ENCODE measurements at places on chromosomes 16 and 17.
A peak's percentile ranks its signal among the peaks of the same experiment; 100 is the strongest.

DNA sequence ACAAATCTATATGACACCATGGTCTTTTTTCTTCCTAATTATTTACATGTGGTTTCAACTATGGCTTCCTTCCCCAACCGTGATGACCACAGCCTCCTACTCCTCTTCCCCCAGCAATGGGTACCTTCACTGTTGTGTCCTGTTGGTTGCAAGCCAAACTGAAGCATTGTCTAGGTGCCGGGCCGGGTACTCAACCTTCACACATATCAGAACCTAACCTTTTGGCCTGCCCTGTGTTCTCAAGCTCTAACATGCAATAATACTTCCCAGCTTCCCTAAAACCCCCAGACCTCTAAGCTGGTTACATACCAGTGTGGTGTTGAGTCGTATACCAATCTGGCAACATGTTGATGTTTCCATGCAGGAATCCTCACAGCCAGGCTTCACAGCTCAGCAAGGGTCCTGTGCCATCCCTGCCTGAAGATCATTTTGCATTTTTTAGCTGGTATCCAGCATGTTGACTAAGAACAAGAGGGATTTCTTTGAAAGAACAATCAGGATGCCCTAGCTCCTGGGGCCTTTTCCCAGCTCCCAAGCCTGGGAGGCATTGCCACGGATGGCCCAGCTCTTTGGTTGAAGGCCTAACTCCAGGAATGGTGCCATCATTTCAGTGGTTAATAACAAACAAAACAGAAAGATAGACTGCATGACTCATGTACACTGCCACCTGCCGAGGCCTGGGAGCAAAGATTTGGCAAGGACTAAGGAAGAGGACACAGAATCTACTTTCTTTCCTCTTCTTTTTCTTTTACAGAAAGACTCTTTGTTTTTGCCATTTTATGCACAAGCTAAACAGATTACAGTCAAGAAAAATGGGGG lies 373.7 kb upstream of the SALL1 start:
- no peak for DNase-seq

DNA sequence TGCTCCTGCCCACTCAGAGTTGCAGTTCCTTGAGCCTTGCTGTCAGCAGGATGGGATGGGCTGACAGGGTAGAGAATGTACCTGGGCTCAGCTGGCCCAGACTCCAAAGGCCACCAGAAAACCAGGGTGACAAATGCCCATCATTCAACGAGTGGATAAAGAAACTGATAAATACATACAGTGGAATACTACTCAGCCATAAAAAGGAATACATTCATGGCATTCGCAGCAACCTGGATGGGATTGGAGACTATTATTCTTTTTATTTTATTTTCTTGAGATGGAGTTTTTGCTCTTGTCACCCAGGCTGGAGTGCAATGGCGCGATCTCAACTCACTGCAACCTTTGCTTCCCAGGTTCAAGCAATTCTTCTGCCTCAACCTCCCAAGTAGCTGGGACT lies 19.9 kb downstream of the SGSM2 start:
- DNase-seq, result no peak

- peak; percentile 22 for DNase-seq
These were observed 51.6 kb upstream of the LYRM9 start for GRCh38 chr17:27944546-27945332.

DNA sequence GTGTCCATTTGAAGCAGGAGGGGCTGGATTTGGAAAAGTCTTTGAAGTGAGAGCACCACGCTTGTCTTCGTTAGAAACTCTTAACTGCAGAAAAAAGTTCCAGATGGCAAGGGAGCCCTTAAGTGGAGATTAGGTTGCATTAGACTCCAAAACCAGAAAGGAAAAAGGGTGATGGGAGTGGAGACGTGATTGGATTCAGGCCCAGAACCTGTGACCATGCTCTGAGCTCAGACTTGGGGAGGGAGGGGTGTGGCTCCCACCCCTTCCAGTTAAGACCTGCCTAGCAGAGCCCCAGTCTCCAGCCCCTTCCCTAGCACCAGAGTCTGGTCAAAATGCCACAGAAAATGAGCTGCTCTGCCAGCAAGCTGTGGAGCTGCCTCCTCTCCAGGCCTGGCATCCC lies 6.4 kb upstream of the LGALS9 start:
- DNase-seq, result no peak

DNA sequence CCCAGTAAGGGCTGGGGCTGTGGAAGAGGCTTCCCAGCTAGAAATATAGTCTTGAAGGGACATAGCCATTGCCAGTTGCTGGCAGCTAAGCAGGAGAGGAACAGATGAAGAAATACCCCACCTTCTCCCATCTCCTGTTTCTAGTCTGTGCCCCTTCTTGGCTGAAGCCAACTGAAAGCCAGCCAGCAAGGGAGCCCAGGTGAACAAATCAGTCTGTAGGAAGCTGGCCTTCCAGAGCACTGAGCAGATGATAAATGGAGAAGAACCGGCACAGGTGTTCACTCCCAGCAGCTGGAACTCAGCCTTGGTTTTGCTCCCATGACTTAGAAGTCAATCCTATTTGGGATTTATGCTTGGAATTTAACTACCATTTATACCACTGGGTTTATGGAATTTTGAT lies 69.2 kb upstream of the DHX40 start:
- DNase-seq, result no peak

DNA sequence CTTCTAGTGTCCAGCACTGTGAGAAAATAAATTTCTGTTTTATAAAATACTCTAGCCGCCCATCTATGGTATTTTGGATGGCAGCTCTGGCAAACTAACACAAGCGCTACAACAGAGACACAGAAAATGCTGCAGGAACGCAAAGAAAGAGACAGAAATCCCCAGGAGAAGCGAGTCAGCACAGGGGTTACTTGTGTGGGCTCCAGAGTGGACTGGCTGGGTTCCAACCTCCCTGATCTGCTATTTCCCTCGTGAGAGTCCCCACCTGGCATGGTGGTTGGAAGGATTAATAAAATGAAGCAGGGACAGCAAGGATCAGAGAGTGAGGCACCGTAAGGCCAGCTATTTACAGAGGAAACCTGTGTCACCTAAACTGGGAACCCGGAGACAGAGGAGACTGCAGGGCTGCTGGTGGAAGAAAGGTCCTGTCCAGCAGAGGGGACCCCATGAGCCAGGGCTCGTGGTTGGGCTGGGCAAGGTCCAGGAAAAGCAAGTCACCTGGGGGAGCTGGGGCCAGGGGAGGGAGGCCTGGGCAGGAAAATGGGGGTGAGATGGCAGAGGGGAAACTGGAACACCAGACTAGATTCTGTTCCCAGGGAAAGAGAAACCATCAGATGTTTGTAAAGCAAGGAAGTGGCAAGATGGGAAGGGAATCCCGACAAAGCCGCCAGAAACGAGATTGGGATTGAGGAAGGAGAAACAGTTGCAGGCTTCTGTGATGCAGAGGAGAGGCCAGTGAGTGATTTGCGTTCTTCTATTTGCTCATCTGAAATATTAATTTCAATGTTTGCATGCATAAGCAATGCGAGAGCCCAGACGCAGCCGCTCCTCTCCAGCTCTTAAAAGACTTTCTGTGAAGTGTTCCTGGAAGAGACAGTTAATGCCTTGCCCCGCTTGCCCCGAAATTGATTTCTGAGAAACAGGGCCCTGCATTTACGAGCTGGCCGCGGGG lies 63.0 kb upstream of the TEKT3 start:
- DNase-seq, result no peak

- DNase-seq, result no peak
These were observed 85.6 kb upstream of the RPRML start for GRCh38 chr17:47064684-47065083.

- DNase-seq, result no peak
These were observed 5.7 kb downstream of the TRIM47 start for GRCh38 chr17:75872434-75873351.

DNA sequence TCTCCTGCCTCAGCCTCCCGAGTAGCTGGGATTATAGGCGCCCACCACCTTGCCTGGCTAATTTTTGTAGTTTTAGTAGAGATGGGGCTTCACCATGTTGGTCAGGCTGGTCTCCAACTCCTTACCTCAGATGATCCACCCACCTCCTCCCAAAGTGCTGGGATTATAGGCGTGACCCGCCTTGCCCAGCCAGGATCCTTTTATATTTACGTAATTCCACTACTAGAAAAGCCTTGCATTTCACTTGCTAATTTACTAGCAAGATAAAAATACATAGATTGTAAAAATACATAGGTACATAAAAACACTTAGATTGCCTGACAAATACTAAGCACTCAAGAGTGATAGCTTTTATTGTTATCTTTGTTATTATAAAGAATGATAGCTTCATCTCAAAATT lies 47.5 kb downstream of the GDPD1 start:
- DNase-seq, result no peak

DNA sequence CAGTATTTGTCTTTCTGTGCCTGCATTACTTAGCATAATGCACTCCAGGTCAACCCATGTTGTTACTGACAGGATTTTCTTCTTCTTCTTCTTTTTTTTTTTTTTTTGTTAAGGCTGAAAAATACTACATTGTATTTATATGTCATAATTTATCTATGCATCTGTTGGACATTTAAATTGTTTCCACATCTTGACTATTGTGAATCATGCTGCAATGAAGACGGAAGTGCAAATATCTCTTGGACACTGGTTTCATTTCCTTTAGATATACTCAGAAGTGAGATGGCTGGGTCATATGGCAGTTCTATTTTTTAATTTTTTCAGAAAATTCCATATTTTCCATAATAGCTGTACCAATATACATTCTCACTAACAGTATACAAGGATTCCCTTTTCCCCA lies 272.7 kb upstream of the PMFBP1 start:
- no peak for DNase-seq

- DNase-seq, result no peak
These were observed 49.1 kb downstream of the ZNF778 start for GRCh38 chr16:89266521-89267134.

DNA sequence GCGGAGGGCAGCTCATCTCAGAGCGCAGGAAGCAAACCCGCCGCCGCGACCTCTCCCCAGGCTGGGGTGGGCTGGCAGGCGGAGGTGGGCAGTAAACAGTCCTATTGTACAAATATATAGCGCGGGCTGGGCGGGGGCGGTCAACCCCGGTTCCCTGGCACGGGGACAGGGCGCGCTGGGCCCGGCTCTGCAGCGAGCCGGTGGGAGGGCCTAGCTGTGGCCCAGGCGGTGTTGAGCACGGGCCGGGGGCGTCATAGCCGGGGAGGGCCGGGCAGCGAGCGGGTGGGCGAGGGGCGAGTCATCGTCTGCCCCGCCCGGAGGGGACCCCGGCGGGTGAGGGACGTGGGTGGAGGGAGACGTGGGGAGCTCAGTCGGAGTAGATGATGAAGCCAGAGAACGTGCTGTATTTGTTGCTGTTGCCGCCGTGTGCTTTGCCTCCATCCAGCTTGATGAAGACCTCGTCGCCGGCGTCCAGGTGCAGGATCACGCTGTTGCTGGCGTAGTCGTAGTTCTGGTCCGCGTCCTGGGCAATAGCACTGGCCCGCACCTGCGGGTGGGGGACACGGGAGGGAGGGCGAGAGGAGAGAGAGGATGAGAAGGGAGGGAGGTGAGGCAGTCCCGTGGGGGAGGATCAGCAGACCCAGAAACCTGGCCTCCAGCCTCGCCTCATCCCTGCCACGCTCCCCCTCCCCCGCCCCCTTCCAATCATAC lies 8.1 kb downstream of the C1QL1 start:
- no peak for DNase-seq

GRCh38 chr16:69889295-69889964 lies 61.7 kb upstream of the CLEC18A start:
- DNase-seq, result no peak

- peak; percentile 78 for DNase-seq
These were observed 51.7 kb upstream of the MTSS2 start for GRCh38 chr16:70737377-70738082.

- peak; percentile 4 for DNase-seq
These were observed 171.7 kb downstream of the ZFHX3 start for GRCh38 chr16:72876221-72876620.

GRCh38 chr17:6473128-6473767 lies 29.0 kb downstream of the PIMREG start:
- no peak for DNase-seq

DNA sequence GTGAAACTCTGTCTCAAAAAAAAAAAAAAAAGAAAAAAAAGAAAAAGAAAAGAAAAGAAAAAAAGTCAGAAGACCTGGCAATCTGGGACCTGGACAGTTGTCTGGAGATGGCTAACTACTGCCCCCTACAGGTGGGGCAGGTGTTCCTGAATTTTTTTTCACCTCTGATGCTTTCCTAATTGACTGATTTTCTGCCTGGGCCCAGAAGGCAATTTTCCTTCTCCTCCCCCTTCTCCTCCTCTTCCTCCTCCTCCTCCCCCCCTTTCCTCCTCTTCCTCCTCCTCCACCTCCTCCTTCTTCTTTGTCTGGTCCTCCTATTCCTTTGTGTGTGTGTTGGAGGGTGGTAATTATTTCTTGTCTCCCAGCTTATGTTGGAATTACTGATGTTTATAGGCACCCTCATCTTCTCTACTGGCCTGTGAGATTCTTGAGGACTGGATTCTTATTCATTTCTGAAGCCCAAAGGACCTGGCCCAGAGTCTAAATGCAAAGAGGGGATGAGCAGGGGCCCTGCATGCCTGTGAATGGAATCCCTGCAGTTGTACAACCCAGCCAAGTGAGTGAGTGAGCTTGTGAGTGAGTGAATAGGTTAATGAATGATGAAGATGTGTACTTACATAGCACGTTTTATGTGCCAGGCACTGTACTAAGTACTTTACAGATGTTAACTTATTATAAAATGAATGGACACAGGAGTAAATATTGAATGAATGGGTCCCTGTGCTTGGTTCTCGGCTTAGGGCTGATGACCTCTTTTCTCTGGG lies 26.9 kb downstream of the IRX5 start:
- no peak for DNase-seq

DNA sequence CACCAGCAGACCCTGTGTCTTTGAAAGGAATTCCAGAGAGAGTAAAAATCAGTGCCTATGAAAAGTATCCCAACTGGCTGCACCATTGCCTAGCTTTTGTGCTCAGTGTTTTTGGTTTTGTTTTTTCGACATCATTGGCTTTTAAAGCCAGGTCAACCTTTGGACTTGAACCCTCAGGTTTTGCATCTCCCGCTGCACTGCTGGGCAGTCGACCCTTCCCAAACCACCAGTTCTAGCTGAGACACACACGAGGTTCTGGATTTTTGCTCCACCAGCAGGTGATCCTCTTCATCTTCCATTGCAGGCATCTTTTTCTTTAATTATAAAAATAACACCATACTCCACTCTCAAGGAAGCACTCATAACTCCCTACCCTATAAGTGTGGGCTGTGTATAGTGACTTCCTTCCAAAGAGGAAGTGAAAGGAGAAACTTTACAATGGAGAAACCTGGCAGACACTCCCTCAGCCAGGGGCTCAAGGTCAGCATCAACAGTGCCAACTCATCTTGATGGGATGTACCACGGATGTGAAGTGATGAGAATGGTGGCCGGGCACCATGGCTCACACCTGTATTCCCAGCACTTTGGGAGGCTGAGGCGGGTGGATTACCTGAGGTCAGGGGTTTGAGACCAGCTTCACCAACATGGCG lies 57.8 kb downstream of the BMERB1 start:
- no peak for DNase-seq

- no peak for DNase-seq
These were observed 883.3 kb downstream of the CDH11 start for GRCh38 chr16:64238571-64238970.

- DNase-seq, result no peak
These were observed 3.6 kb upstream of the TUBG2 start for GRCh38 chr17:42655528-42655927.

GRCh38 chr16:52101246-52101645 lies 445.7 kb downstream of the TOX3 start:
- no peak for DNase-seq

GRCh38 chr16:71789136-71789535 lies 19.5 kb downstream of the AP1G1 start:
- no peak for DNase-seq

GRCh38 chr17:9414471-9414870 lies 161.1 kb downstream of the STX8 start:
- peak; percentile 85 for DNase-seq

All from GM12864 (cell line).